ENCODE measurements at places on chromosomes 6 and 20.

- no peak for DNase-seq
These were observed 28.2 kb downstream of the NCOA3 start for GRCh38 chr20:47529840-47530239.

DNA sequence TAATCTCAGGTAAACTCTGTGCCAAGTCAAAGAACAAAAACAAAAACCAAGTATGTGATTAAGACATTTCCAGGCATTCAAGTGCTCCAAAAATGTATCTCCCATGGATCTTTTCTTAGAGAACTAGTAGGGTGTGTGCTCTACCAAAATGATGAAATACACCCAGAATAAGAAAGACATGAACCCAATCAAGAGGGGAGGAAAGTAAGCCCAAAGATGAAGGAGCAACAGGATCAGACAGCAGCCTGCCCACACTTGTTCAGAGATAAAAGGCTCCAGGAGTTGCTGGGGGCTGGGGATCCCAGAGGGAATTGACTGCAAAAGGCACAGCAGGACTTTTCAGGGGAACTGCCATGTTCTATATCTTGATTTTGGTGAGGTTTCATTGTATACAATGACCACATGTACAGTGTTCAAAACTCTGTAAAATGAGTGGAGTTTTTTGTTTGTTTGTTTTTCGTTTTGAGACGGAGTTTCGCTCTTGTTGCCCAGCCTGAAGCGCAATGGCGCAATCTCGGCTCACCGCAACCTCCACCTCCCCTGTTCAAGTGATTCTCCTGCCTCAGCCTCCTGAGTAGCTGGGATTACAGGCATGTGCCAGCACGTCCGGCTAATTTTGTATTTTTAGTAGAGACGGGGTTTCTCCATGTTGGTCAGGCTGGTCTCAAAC is 24.4 kb downstream of the GCM1 start:
- no peak for DNase-seq

GRCh38 chr6:166469426-166469961 is 86.8 kb upstream of the MPC1 start:
- DNase-seq, result no peak

DNA sequence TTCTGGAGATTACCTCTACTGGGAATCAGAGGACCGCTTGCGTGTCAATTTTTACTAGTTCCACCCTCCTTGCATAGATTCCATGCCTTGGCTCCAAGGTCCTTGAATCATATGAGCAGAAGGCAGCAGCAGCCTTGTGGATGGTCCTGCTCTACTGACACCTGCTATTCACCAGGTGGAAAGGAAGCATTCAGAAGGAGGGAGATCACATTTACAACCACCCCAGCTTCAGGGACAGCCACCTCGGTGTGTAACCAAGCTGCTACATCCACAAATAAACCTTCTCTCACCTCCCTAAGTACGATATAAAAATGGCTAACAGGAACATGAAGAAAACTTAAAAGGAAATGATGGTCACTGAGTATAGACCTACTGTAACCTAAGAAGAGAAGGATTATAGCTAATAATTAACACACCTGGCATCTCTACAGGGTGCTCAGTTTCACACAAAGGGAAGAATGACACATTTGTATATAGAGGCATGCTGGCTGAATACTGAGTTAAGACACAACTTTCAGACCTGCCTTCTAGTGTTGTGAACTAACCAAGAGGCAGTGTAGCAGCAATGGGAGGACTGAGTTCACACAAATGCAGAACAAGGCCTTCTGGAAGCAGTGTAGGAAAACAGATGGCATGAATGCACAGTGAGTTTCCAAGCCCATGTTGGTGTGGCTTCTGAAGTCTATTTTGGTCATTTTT is 46.3 kb upstream of the SRPK1 start:
- DNase-seq, result no peak

DNA sequence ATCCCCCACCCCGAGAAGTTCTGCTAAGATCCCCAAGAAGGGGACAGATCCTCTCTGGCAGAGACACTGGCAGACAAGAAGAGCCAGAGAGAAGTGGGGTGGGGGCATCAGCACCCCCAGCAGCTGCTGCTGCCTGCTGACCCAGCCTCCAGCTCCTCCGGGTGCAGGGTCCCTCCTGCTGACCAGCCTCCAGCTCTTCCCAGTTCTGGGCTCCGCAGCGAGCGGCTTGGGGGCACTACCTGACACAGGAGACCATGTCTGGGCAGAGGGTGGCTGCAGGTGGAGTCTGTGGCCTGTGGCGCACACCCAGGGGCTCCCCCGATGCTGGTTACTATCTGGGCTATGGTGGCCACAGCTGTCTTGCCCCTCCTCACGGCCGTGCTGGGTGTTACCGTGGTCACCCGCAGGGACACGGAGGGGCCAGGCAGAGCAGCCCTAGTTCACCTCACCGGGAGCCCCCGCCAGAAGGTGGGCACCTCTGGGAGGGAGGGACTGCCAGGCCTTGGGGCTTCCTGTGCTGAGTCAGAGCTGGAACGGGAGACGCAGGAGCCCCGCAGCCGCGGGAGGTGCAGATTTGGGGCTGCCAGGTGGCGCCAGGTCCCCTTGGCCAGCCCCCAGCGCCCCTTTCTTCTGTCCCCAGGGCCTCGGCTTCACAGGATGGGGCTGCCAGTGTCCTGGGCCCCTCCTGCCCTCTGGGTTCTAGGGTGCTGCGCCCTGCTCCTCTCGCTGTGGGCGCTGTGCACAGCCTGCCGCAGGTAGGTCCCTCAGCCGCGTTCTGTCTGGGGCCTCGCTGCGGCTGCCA is 630 bp downstream of the LIME1 start:
- no peak for DNase-seq
